ENCODE measurements at places on chromosomes 1 and 21. TPM values are rescaled to one million over a fixed set of nuclear protein-coding genes. Genes with fewer than 3 reads are reported as not detected.
A peak's percentile ranks its signal among the peaks of the same experiment; 100 is the strongest.

- no peaks in the 10 kb centered on the region for H3K27me3 ChIP-seq
- no peak for DNase-seq
- no peak overlapping the region for H3K4me3 ChIP-seq
- H3K27ac ChIP-seq = no peak overlapping the region
- no peaks in the 10 kb centered on the region for H3K36me3 ChIP-seq
These were observed 36.0 kb downstream of the FAM177B start for GRCh38 chr1:222772996-222773379.

DNA sequence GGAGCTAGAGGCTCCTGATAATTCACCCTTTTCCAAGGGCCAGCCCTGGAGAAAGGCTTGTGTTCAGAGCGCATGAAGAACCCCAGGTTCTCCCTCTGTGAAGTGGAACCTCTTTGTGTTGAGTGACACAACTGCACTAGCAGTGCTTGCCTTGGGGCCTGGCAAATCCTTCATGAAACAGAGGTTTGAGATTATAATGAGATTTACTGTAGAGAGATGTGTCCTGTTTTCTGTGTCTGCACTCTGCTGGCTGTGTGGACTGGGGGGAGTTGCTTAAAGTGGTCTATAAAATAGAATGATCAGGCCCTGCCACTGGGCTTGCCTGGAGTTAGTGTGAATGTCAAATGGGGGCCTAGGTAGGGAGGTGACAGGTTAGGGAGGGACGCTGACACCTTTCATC lies 11.5 kb upstream of the TNFRSF1B start:
- H3K27me3 ChIP-seq = no peaks in the 10 kb centered on the region
- H3K27ac ChIP-seq = no peak overlapping the region
- H3K4me1 ChIP-seq = peaks cover 13% of the 10 kb centered on the region
- no peaks in the 10 kb centered on the region for H3K36me3 ChIP-seq
- no peak for DNase-seq
- no peak overlapping the region for H3K4me3 ChIP-seq

GRCh38 chr1:199690496-199690895 lies 337.0 kb upstream of the NR5A2 start:
- H3K27me3 ChIP-seq = peaks cover 8% of the 10 kb centered on the region
- H3K4me1 ChIP-seq = peaks cover 20% of the 10 kb centered on the region
- DNase-seq = no peak
- no peak overlapping the region for H3K27ac ChIP-seq
- H3K36me3 ChIP-seq = no peaks in the 10 kb centered on the region

DNA sequence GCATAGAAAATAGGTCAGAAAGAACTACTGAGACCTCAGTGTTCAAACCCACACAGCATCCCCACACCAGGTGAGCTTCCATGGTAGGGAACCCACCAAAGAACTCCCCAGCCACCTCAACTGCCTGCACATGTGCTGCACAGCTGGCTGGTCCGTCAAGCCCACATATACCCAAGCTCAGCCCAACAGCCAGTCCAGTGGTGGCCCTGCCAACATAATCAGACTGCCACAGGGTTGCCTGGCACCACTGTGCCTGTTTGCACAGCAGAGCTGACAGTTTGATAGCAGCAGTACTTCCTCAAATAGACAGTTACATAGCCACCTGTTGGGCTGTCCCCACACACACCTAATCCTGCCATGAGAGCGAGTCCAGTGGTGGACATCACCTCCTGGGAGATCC lies 283.3 kb upstream of the PRMT6 start:
- no peak overlapping the region for H3K4me3 ChIP-seq
- H3K27ac ChIP-seq = no peak overlapping the region
- H3K27me3 ChIP-seq = no peaks in the 10 kb centered on the region
- H3K36me3 ChIP-seq = no peaks in the 10 kb centered on the region

CFAP107 gene
- 2.7 TPM for total RNA-seq

DNA sequence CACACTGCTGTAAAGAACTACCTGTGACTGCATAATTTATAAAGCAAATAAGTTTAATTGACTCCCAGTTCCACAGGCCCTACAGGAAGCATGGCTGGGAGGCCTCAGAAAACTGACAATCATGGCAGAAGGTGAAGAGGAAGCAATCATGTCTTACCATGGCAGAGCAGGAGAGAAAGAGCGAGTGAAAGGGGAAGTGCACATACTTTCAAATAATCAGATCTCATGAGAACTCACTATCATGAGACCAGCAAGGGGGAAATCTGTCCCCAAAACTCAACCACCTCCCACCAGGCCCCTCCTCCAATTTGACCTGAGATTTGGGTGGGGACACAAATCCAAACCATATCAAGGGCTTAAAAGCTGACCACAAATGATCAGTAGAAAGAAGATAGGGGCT lies 493.2 kb downstream of the PTPRC start:
- no peak overlapping the region for H3K27ac ChIP-seq
- no peak overlapping the region for H3K4me3 ChIP-seq
- H3K27me3 ChIP-seq = no peaks in the 10 kb centered on the region
- H3K4me1 ChIP-seq = no peaks in the 10 kb centered on the region
- no peak for DNase-seq

- H3K36me3 ChIP-seq = peaks cover 38% of the 10 kb centered on the region
- H3K4me3 ChIP-seq = no peak overlapping the region
- peaks cover 5% of the 10 kb centered on the region for H3K4me1 ChIP-seq
- no peak for DNase-seq
- no peak overlapping the region for H3K27ac ChIP-seq
- H3K27me3 ChIP-seq = no peaks in the 10 kb centered on the region
These were observed 60.1 kb downstream of the HNRNPR start for GRCh38 chr1:23283667-23284602.

GRCh38 chr1:963301-963651 lies 2.9 kb downstream of the KLHL17 start:
- peaks cover 4% of the 10 kb centered on the region for H3K4me1 ChIP-seq
- H3K27me3 ChIP-seq = peaks cover 10% of the 10 kb centered on the region
- no peak overlapping the region for H3K4me3 ChIP-seq
- H3K36me3 ChIP-seq = no peaks in the 10 kb centered on the region
- no peak for DNase-seq

- peaks cover 13% of the 10 kb centered on the region for H3K27me3 ChIP-seq
- H3K4me3 ChIP-seq = peak overlapping the region; percentile 94
- no peak for DNase-seq
- peaks cover 19% of the 10 kb centered on the region for H3K4me1 ChIP-seq
- H3K27ac ChIP-seq = no peak overlapping the region
- no peaks in the 10 kb centered on the region for H3K36me3 ChIP-seq
These were observed 61.2 kb downstream of the TOR1AIP2 start for GRCh38 chr1:179816196-179816960.

ADPRS gene
- total RNA-seq = 29.5 TPM

- H3K4me1 ChIP-seq = peaks cover 17% of the 10 kb centered on the region
- peak overlapping the region; percentile 24 for H3K4me3 ChIP-seq
- H3K27me3 ChIP-seq = peaks cover 9% of the 10 kb centered on the region
- DNase-seq = no peak
- no peak overlapping the region for H3K27ac ChIP-seq
These were observed 373.5 kb downstream of the KIF26B start for GRCh38 chr1:245528258-245528635.

DNA sequence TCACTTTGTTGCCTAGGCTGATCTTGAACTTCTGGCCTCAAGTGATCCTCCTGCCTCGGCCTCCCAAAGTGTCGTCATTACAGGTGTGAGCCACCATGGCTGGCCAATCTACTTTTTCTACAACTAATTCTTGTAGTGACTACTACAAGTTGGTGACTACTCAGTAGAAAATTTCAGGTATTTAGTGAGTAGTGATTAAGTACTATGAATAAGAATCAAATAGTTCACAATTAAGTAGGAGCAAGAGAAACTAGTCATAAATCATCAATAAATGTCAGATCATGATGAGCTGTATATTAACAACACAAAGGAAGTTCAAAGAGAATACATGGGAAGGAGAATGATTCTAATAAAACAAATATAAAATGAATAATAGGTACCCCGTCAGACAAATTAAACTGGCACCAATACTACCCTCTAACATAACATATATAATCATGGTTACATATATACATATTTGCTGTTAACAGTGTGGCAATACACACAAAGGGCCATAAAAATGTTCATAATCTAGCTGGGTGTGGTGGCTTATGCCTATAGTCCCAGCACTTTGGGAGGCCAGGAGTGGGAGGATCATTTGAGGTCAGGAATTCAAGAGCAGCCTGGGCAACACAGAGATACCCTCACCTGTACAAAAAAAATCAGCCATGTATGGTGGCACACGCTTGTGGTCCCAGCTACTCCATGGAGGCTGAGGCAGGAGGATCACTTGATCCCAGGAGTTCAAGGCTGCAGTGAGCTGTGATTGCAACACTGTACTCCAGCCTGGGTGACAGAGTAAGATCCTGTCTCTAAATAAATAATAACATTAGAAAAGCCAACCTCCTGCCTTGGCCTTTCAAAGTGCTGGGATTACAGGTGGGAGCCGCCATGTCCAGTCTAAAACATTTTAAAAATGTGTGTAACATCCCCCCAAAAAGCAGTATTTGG lies 19.1 kb downstream of the YY1AP1 start:
- H3K4me1 ChIP-seq = no peaks in the 10 kb centered on the region
- no peak overlapping the region for H3K4me3 ChIP-seq
- H3K27me3 ChIP-seq = no peaks in the 10 kb centered on the region
- DNase-seq = no peak

GJA4 gene
- 0.87 TPM for total RNA-seq

ZSWIM5 gene
- 2.7 TPM for total RNA-seq

GRCh38 chr1:44947063-44947773 lies 39.2 kb downstream of the EIF2B3 start:
- H3K36me3 ChIP-seq = peaks cover 5% of the 10 kb centered on the region
- DNase-seq = no peak
- H3K4me1 ChIP-seq = peaks cover 18% of the 10 kb centered on the region
- H3K27ac ChIP-seq = no peak overlapping the region
- H3K27me3 ChIP-seq = no peaks in the 10 kb centered on the region
- H3K4me3 ChIP-seq = no peak overlapping the region

RBM11 gene
- total RNA-seq = 2.1 TPM

DNA sequence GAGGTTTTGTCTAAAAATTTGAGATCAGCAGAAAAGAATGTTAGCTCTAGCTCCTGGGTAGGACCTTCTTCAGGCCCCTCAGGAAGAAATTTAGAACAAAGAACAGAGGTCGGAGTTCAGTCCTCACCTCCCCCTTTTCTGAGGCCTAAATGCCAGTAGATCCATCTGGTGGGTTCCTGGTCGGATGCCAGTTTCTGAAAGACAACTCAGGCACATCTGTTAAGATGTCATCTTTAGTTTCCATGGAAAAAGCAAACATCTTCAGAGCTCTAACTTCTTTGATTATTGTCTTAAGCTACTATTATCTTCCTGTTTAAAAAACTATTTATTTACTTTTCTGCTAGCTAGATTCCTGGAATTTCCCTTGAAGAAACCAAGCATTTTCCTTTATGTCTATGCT lies 37.1 kb upstream of the USP25 start:
- no peaks in the 10 kb centered on the region for H3K36me3 ChIP-seq
- no peaks in the 10 kb centered on the region for H3K27me3 ChIP-seq
- H3K4me3 ChIP-seq = no peak overlapping the region
- H3K27ac ChIP-seq = no peak overlapping the region
- H3K4me1 ChIP-seq = peaks cover 6% of the 10 kb centered on the region

DNA sequence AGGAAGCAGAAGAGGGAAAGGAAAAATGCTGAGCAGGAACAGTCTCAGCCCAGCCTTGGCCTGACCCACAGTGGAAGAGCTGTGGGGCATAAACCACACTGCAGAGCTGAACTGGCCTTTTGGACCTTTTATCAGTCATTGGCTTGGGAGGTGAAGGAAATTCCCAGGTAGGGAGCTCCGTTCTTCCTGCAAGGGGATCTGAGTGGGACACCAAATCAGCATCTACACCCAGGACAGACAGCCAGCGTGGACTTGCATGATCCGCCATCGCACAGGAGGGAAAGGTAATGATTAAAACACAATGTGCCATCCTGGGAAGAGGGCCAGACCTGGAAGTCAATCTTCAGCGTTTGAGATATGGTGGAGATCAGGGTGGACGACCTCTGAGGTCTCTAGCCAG lies 1.2 kb upstream of the MTFR1L start:
- peak overlapping the region; percentile 100 for H3K4me3 ChIP-seq
- H3K27ac ChIP-seq = peak overlapping the region; percentile 99
- peaks cover 36% of the 10 kb centered on the region for H3K4me1 ChIP-seq
- DNase-seq = no peak
- H3K27me3 ChIP-seq = no peaks in the 10 kb centered on the region
- peaks cover 8% of the 10 kb centered on the region for H3K36me3 ChIP-seq

DNA sequence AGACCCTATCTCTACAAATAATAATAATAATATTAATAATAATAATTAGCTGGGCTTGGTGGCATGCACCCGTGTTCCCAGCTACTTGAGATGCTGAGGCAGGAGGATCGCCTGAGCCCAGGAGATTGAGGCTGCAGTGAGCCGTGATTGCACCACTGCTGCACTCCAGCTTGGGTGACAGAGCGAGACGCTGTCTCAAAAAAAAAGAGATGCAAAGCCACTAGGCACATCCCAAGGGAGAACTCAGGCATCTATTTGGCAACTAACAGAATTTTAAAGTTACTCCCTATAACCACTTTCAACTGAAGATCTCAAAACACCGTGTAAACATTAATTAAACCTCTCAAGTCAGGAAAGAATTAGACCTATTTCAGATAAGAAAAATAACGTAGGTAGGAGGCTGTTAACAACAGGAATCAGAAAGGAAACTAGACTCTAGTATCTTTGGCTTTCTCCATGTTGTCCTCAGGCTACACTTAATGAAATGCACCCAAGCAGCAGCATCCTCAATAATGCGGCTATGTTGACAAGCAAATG lies 3.7 kb downstream of the RNF19B start:
- no peak for DNase-seq
- H3K27me3 ChIP-seq = no peaks in the 10 kb centered on the region
- peaks cover 8% of the 10 kb centered on the region for H3K36me3 ChIP-seq
- H3K4me1 ChIP-seq = peaks cover 37% of the 10 kb centered on the region
- no peak overlapping the region for H3K27ac ChIP-seq

DNA sequence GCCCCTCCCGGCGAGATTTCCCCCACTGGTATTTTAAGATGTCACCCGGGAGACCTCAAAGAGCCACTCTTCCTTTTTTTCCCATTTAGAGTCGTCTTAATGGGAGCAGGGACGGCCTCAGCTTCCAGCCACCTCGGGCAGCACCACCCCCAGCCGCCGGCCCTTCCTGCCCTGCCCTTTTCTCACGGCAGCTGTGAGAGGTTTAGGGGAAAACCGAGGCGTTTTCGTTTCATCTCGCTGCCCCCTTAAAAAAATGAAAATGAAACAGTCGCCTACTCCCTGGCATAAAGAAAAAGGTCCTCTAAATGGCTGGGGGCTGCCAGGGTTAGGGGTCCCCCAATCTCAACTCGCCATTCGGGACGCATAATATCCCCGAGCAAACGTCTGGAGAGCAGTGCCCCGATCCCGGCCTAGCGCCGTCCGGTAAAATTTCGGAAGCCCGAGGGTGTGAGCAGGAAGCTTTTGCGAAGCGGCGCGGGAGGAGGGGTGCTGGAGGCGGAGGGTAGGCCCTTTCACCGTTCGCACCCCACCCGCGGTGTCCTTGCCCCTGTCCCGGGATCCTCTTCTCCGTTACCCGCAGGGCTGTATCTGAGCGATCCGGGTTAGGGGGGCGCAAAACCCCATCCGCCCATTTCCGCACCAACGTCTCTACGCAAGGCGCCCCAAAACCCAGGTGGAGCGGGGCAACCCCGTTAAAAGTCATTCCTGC lies 1.2 kb downstream of the RUNX3 start:
- H3K27me3 ChIP-seq = peaks cover 83% of the 10 kb centered on the region
- H3K4me1 ChIP-seq = peaks cover 9% of the 10 kb centered on the region
- peak overlapping the region; percentile 61 for H3K4me3 ChIP-seq
- H3K27ac ChIP-seq = no peak overlapping the region

S100A16 gene
- total RNA-seq = 173 TPM

- no peak for DNase-seq
- H3K4me3 ChIP-seq = no peak overlapping the region
- H3K4me1 ChIP-seq = peaks cover 16% of the 10 kb centered on the region
- no peaks in the 10 kb centered on the region for H3K27me3 ChIP-seq
These were observed 71.5 kb downstream of the MACF1 start for GRCh38 chr1:39275836-39276507.

ZFP69 gene
- total RNA-seq = 2.2 TPM

All from type B pancreatic cell (in vitro differentiated cells).